Pulmonary artery endothelial cell (primary cell): ENCODE measurements at places on chromosomes 3 and 15.

DNA sequence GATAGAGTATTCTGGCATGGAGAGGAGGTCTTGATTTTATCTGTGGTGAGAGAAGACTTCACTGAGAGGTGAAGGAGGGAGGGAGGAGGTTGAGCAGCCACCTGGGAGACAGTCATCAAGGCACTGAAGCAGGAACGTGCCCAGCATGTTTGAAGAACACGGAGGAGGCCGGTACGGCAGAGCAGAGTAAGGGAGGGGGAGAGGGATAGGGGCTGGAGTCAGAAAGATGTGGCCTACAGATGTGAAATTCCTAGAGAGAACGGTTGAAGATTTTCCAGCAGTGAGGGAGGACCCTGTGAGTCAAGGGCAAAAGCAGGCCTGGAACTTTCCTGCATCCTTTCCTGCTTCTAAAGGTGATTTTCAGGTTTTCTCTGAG lies 21.7 kb upstream of the IQCF6 start:
- DNase-seq = no peak

GRCh38 chr3:56845505-56845904 lies 43.8 kb upstream of the ARHGEF3 start:
- no peak for DNase-seq

GRCh38 chr3:23075496-23075895 lies 127.6 kb upstream of the UBE2E2 start:
- no peak for DNase-seq

GRCh38 chr15:28978011-28978378 lies 92.2 kb downstream of the APBA2 start:
- DNase-seq = no peak

DNA sequence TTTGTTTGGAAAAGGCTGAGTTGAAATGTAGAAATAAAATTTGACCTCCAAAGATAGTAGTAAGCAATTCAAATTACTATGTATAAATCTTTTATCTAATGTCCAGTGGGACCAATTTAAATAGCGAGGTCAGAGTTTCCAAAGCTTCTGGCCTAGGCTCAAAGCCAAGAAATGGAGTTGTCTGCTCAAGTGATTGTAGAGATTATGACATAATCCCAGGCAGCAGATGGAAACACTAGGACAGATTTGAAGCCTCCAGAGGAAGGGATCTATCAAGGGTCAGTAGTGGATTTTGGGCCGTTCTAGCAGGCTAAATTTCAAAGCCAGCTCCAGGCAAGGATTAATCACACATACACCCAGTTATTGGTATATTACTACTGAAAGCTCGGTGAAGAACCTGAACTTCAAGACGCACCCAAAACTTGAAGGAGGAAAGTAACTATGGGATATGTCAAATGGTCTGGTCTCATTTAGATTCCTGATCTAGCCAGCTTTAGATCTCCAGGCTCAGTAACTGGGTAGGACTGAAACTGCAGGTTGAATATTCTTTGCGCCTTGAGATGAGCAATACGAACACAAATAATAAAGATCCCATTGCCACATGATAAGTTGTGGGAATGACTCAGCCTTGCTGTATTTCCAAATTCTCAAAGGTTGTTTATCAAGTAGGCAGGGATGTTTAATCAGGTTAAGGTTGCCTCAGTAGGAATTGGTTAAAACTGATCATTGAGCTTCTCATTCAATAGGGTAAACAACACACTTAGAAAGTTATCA lies 30.9 kb upstream of the ARRDC4 start:
- no peak for DNase-seq

- no peak for DNase-seq
These were observed 175.5 kb upstream of the RORA start for GRCh38 chr15:61404567-61404966.

GRCh38 chr3:129795186-129796010 lies 98.1 kb downstream of the TMCC1 start:
- DNase-seq = no peak

GRCh38 chr3:168517249-168518071 lies 421.7 kb upstream of the GOLIM4 start:
- DNase-seq = no peak

DNA sequence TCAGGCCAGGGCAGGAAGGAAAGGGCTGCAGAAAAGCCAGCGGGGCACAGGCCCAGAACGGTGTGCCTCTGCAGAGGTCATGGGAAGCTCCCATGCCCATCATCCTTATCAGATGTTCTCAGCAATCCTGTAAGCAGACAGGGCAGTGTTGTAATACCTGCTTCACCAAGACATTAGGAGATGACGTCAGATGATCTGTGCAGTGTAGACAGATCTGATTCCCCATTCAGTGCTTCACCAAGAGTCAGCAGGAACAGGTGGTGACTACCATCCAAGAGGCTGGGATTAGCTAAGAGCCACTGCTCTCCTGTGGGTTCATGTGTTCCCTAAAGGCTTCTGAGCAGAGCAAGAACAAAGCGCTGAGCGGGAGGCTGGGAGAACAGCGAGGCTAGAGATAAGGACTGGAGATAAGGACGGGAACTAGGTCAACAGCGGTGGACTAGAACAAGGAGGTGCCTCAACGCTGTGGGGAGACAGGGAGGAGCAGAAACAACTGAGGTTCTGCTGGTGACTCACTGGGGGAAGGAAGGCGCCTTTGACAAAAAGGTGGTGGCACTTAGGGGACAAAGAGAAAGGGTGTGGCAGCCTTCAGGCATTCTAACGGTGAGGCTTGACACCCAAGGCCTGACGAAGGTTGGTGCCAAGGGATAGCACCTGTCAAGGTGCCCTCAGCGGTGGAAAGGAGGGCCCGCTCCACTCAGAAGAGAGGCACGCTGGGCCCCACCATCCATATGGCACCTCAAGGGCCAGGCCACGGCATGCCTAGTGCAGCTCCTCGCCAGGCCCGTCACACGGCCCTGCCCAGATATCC lies 28.4 kb downstream of the CCDC12 start:
- DNase-seq = no peak

GRCh38 chr3:72696815-72697214 lies 151.4 kb downstream of the SHQ1 start:
- no peak for DNase-seq

GRCh38 chr3:87501076-87501475 lies 224.7 kb upstream of the POU1F1 start:
- no peak for DNase-seq

DNA sequence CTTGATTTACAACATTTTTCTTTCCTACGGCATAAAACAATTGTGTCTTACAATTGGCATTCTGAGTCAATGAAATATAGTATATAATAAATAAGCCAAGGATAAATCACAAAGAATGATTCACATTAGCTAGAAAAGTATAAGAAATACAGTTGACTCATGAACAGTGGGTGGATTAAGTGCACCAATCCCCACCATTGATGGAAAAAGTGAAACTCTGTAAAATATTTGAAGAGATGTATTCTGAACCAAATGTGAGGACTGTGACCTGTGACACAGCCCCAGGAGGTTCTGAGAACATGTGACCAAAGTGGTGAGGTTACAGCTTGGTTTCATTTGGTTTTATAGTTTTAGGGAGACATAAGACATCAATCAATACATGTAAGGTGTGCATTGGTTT lies 227.5 kb downstream of the ALCAM start:
- DNase-seq = no peak

DNA sequence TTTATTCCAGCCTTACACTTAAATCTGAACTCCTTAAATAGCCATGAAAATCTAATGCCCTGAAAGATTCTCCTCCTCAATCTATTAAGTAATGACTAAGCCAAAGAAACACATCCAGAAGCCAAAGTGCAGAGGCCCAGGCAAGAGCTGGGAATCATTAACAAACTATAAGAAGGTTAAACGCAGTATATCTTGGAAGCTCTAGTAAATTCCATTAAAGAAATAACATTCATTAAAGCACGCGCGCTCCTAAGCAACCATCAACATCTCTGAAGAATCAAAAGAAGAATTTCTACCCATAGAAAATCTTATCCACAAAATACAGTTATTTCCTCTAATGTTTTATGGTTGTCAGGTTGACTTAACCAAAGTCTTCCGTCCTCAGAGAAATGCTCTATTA lies 29.5 kb downstream of the MB21D2 start:
- no peak for DNase-seq
